ENCODE measurements at places on chromosomes 11 and 22. TPM values are rescaled to one million over a fixed set of nuclear protein-coding genes. Genes with fewer than 3 reads are reported as not detected.

The TUB gene
- 5.0 TPM for polyA plus RNA-seq

The CYTH4 gene
- polyA plus RNA-seq: not detected

The MPEG1 gene
- not detected for polyA plus RNA-seq

The OR10D3 gene
- not detected for polyA plus RNA-seq

The TNNT3 gene
- not detected for polyA plus RNA-seq

The MIAT gene
- polyA plus RNA-seq: 10.0 TPM

The FGF3 gene
- not detected for polyA plus RNA-seq

The OR8D4 gene
- not detected for polyA plus RNA-seq

The TRIM21 gene
- 8.9 TPM for polyA plus RNA-seq

DNA sequence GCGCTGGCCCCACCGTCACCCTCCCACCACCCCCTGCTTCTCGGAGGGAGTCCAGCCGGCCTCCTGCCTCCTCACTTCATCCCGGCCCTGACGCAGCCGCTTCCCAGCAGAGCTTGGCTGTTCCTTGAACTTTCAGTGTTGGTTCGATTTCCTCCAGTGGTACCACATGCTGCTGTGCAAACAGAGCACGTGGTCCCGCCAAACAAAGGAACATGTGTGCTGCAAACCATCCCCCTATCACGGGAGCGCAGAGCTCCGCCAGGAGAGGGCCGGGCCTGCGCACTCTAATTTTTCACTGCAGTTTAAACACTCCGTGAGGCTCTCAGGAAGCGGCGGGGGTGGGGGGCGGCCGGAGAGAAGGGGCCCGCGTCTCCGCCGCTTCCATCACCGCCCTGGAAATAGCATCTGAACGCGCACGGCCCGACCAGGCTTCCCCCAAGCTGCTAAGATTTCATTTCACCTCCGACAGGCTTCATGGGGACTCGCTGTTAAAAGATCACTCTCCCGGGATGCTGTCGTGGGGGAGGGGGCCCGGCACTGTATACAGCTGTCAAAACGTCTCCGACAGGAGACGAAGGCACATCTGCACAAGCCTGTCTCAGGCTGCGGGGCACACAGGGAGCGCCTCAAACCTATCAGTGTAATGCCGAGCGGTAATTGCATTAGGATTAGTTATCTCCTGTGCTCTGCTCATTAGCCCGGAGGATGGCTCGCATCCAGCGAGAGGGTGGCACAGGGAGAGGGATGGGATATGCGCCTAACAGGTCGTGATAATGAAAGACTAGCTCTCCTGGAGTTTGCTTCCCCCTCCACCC is 269.9 kb upstream of the SORL1-AS1 start:
- DNase-seq: peak; percentile 90

- DNase-seq: no peak
Observed at GRCh38 chr11:110897035-110897434, 184.8 kb upstream of the ARHGAP20 start.

- DNase-seq: no peak
Observed at GRCh38 chr11:17217401-17217800, 9.6 kb upstream of the PIK3C2A start.

DNA sequence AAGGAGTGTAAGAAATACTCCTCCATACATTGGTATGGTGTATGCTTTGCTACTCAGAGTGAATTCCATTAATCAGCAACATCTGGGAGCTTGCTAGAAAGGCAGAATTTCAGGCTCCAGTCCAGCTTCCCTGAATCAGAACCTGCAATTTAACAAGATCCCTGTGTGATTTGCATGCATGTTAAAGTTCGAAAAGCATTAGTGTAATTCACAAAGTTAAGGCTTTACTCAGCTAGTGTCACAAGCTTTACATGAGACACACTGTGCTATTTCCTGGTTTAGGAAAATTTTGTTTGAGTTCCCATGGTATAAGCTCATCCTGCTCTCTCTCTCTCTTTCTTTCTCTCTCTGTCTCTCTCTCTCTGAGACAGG is 37.0 kb upstream of the HEPHL1 start:
- no peak for DNase-seq

- DNase-seq: peak; percentile 21
Observed at GRCh38 chr11:28581286-28582242, 473.4 kb downstream of the METTL15 start.

DNA sequence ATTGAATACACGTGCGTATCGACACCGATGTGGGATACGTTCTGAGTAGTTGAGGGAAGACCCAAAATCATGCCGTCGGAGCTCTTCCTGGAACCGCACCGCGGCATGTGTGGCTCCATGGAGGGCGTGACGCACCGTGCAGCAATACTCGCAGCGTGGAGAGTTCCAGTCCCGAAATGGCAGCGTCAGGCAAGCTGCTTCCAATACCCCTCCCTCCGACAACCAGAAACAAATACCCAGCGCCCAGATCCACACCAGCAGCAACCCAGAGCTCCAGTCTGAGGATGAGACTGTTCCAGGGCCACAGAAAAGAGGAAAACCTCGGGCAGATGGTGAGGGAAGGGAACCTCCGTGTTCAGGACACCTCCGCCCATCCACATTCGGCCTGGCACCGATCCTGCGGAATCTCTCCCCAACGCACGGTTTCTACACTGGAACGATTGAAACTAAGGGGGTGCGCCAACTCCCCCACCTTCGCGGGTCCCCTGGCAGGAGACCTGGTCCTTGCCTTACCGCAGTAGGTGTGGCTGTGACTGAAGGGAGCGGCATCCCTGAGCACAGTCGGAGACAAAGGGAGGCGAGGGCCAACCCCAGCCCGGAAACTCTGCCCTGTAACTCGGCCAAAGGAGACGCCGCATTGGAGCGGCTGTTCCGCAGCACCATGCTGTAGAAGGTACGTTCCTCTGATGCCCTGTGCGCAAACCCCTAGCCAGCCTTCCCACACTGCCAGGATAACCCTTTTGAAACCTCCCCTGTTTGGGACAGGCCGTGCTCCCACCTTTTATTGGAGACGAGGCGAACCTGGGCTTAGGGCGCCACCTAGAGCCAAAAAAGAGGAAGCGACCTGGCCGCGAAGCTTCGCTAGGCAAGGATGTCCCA is 28.2 kb downstream of the DBX1 start:
- DNase-seq: peak; percentile 88

GRCh38 chr11:119305556-119306372 is 11.2 kb downstream of the MCAM start:
- no peak for DNase-seq

GRCh38 chr11:47258317-47258902 is 614 bp downstream of the NR1H3 start:
- DNase-seq: no peak

- peak; percentile 13 for DNase-seq
Observed at GRCh38 chr11:105718641-105719040, 108.8 kb downstream of the GRIA4 start.

- no peak for DNase-seq
Observed at GRCh38 chr11:12113294-12113693, 2.9 kb downstream of the MICAL2 start.

- no peak for DNase-seq
Observed at GRCh38 chr11:65053827-65054508, 4.4 kb downstream of the NAALADL1 start.

GRCh38 chr22:29374401-29374800 is 14.0 kb downstream of the AP1B1 start:
- no peak for DNase-seq

DNA sequence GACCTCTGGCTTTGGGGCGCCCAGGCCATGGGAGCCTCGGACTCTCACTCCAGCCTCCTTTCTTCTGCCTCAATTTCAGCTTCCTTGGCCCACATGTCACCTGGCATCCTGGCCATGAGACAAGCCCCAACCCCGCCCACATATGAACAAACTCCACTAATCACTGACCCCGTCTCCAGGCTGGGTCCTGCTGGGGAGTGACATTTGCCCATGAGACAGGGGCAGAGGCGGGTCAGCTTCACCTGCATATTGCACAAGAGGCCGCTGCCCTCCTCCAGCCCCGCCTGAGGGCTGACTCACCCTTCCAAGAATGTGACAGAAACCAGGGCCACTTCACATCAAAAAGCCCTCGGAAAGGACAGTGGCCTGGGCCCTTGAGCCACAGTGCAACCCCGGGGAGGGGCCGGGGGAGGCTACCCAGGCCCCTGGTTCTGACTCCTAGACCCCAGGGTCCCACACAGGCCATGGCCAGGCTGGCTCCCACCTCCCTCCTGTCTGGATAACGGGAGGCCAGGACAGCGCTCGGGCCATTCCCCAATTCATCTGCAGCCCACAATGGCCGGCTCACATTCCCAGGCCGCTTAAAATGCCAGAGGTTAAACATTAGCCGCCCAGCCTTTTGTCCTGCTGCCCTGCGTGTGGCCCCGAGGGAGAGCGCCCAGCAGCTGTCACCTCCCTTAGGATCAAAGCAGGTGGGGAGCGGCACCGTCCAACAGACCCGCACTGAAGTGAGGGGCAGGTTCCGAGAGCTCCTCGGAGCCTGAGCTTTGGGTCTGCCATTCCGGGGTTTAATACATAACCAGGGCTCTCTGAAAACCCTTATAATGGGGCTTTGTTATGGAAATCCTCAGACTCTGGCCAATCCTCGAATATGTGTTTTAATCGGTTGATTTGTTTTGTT is 42.3 kb downstream of the TRMU start:
- DNase-seq: peak; percentile 74

DNA sequence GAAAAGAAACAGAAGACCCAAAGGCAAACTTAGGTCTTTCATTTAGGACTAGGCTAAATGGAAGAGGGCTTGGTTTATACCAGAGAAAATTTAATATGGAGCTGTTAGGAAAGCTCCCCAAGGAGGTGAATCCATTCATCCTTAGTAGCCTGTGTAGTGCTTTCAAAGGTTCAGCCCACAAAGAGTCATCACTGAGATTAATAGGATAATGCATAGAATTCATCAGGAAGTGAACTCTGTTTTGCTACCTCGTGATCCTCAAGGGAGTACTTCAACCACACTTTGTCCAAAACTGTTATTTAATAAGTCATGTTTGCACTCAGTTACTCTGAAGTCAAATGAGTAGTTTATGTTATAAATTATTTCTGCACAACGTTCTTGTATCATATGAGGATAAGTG is 43.3 kb upstream of the MMP7 start:
- no peak for DNase-seq

GRCh38 chr11:87358461-87358860 is 320.7 kb downstream of the TMEM135 start:
- no peak for DNase-seq

DNA sequence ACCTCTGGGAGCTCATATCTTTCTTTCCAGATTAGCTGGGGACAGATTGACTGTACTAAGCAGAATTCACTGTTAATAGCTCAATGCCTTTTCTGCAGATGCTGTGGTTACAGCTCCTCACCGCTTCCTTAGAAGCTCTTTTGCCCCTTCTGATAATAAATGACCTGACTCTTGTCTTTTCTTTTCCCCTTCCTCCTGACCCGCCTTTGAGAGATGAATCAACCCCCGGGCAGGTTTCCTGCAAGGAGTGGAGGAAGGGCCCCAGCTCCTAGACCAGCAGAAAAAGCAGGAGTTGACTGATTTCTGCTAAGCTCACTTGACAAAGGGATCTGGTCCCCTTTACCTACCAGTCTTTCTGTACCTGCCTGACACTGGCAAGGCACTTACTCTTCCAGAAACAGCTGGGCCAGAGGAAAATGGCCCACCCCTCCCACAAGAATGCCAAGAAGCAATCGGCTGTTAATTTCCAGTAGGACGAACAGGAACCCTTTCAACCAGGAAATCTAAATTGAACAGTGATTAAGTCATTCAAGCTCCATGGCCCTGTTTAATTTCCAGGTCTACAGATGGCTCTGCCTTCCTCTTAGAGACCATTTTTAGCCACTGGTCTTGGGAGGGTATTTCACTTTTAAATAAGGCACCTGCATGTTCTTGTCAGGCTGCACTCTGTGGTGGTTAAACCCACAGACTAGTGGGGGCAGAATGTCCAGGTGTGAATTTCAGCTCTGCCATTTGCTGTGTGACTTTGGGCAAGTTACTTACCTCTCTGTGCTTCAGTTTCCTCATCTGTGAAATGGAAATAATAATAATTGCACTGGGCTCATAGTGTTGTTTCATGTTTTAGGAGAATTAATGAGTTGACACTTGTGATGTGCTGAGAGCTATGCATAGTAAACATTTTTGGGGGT is 67.5 kb downstream of the PRR5L start:
- peak; percentile 66 for DNase-seq

DNA sequence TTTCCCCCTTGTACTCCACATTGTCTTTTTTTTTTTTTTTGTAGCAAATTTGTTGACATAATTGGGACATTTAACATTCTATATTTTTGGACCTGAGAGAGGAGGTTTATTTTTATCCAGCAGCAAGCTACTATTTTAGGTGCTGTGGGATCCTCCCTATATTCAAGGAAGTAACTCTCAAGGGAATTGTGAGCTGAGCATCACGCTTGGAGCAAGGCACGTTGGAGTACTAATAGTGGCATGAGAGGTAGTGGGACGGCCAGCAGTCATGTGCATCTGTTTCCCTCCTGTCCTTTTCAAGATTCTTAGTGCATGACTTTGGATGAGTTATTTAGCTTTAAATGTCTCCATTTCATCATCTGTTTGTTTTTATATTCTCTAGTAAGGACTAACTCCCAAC is 52.3 kb downstream of the EXT2 start:
- no peak for DNase-seq

GRCh38 chr11:47495011-47495855 is 46.3 kb upstream of the RAPSN start:
- no peak for DNase-seq

DNA sequence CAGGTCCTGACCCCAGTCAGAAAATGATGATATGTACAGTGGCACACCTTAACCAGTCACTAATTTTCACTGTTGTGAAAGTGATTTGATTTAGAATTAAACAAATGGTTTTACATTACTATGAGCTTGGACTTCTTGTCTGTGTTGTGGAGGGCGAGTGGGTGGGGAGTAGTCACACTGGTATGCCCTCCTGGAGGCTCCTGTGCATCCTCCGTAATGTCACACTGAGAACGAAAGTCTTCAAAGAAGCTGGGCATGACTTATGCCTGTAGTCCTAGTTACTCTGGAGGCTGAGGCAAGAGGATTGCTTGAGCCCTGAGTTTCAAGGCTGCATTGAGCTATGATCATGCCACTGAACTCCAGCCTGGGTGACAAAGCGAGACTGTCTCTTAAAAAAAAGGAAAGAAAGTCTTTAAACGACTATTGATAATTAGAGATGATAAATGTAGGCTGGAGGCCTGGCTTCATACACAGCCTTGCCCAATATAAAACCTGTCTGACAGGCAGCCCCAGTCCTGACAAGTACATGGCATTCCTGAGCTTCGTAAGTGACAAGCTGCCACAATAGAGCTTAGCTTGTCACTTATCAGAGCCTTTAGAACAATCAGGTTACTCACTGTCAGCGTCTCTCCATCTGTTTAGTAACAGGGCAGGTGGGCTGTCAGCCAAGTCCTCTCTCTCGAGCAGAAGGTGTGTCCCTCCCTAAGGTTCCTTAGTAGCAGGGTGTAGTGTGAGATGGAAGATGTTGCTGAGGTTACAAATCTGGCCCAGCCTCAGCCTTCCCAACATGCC is 5.0 kb upstream of the LIMK2 start:
- no peak for DNase-seq

- DNase-seq: no peak
Observed at GRCh38 chr11:26247340-26247739, 84.6 kb upstream of the ANO3 start.

Data from GM23338 (cell line).